ENCODE measurements at places on chromosomes 4 and X.

DNA sequence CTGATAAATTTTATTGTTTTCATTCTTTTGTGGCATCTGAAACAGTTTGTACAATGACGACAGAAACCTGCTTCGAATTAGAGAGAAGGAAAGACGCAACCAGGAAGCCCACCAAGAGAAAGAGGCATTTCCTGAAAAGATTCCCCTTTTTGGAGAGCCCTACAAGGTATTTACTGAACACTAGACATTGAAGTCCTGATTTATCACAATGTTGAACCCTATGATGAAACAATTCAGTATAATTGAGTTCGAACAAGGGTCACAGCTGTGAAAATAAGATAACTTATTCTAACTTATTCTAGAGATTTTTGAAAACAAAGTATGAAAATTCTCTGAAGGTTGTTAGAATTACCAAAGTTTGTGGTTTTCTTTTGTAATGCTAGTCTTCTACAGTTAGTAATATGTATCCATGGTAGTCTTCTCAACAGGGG, 111.3 kb downstream of the AFF1 start:
- no peak for DNase-seq

GRCh38 chr4:7862561-7863192, 77.0 kb downstream of the AFAP1 start:
- no peak for DNase-seq

GRCh38 chrX:7047951-7048350, 99.6 kb upstream of the STS start:
- no peak for DNase-seq

- DNase-seq = no peak
Measured at GRCh38 chr4:144709793-144710525, 64.0 kb downstream of the HHIP start.

DNA sequence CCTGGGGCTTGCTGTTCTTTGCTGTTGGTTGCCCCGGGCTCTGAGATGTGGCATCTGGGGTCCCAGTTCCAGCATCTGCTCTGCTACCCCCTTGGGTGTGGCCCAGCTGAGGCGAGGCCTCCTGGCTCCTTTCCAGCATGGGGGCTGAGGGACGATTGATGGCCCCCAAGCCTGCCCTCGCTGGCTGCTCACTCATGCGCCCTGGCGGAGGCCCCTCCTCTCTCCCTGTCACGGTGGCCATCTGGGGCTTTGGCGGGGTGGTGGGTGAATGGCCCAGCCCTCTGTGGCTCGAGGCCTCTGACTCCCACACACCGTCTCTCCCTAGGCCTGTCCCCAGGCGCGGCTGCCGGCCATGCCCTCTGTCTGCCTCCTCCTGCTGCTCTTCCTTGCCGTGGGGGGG, 1.8 kb downstream of the PLXNA3 start:
- DNase-seq = no peak

DNA sequence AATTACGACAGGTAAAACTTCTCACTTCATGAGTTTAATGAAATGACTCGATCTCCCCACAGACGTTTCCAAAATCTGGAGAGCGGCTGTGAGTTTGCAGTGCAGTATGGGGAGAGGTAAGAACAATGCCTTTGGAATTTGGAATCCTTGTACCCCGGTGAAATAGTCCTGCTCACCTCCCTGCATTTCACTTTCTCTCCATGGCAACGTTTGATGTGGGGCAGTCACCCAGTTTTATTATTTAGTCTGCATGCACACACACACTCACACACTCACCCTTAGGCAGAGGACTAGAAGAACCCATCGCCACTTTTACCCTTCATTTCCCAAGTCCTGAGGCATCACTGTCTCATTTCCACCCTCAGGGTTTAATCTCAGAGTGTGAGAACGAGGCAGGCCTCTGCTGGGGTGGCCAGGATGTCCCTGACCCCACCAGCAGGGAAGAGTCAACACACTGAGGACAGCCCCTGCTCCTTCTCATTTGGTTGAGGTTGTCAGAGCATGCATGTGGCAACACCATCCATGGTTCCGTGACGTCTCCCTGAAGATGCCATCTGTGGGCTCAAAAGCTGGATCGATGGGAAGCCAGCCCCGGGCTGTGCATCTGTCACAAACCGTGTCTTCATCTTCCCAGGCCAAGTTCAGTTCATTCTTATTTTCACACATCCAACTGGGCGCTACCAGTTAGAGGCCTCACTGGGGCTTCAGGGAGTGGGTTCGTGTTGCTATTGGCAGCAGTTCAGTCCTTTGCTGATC, 119.8 kb upstream of the TRIM2 start:
- DNase-seq = no peak

- no peak for DNase-seq
Measured at GRCh38 chr4:7126981-7127380, 59.1 kb upstream of the GRPEL1 start.

GRCh38 chr4:152052451-152053057, 291.7 kb upstream of the GATB start:
- DNase-seq = no peak

- DNase-seq = no peak
Measured at GRCh38 chr4:115126491-115126890, 13.1 kb upstream of the NDST4 start.

Data from NCI-H2029 treated with DMSO at 0.1 percent for 48 hours (cell line).